Jurkat, Clone E6-1 (cell line): ENCODE measurements at places on chromosomes 5 and 9.
A peak's percentile ranks its signal among the peaks of the same experiment; 100 is the strongest.

DNA sequence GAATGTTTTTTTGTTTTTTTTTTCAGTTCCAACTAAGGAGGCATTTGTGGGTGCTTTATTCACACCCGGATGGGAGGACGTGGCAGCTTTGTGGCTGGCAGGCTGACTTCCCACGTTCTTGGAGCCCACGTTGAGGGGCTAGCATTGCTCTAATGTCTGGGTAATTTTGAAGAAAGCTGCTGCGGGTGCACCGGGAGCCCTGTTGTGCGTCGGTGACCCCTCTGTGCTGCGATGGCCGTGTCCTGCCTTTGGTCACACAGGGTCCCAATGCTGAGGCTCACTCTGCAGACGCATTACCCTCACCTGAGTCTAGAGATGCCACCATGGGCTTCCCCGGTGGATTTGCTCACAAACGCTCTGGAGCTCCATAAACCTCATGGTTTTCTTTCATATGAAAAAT is 34.2 kb downstream of the NDUFS6 start:
- DNase-seq: no peak

DNA sequence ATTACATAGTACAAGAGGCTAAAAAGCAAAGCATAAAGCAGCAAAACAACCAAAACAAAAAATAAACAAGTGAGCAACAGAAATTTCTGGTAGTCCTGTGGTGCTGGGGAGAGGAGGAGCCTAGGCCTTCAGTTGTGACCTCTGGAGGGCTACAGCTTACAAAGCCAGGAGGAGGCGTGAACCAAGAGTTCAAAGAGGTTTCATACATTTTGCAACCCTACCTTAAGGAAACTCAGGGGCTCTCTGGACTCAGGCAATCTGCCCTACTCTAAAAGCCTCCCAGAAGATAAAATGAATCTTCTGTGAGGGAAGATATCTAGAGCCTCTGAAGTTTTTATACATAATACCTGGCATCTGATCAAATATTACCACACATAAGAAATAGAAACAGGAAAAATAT is 187.4 kb downstream of the AGTPBP1 start:
- DNase-seq: no peak

- DNase-seq: no peak
Measured at GRCh38 chr5:121816164-121816563, 35.5 kb upstream of the FTMT start.

- DNase-seq: no peak
Measured at GRCh38 chr9:99680191-99680590, 141.5 kb upstream of the NR4A3 start.

- no peak for DNase-seq
Measured at GRCh38 chr9:117343427-117343826, 71.4 kb downstream of the ASTN2 start.

- no peak for DNase-seq
Measured at GRCh38 chr5:2093859-2094615, 211.3 kb upstream of the IRX4 start.

GRCh38 chr5:5675511-5675910 is 253.0 kb downstream of the ICE1 start:
- no peak for DNase-seq

DNA sequence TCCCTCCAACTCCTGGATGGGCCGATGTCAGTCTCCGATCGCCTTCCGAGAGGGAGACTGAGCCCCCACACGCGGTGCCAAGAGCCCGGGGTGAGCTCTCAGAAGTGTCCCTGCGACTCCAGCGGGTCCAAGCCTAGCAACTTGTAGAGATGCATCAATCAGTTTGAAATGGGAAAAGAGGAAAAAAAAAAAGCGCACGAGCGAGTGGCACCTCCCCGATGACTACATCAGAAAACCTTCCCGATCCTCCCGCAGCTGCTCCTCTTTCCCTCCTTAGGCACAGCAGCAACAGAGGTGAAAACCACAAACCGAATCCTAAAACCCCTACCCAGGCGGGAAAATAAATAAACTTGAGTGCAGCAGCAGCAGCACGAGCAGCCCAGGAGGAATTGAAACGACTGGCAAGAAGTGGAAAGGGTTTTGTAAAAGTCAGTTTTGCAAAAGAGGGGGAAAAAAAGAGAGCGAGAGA is 1.0 kb upstream of the EFNA5 start:
- DNase-seq: no peak

- DNase-seq: no peak
Measured at GRCh38 chr9:12964271-12964670, 189.5 kb downstream of the LURAP1L start.

DNA sequence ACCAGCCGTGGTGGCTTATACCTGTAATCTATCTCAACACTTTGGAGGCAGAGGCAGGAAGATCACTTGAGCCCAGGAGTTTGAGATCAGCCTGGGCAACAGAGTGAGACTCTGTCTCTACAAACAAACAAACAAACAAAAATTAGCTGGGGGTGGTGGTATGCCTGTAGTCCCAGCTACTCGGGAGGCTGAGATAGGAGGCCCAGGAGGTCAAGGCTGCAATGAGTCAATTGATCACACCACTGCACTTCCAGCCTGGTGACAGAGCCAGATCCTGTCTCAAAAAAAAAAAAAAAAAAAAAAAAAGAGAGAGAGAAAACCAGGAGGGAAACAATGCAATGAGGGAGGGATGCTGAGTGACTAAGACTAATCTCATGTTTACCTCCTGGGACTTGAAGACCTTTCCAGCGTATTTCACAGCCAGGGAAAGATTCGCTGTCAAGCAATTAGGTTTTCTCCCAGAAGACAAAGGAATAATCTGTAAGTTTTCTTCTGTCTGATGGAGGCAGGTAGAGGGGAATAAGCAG is 51.1 kb upstream of the MIER3 start:
- DNase-seq: no peak

DNA sequence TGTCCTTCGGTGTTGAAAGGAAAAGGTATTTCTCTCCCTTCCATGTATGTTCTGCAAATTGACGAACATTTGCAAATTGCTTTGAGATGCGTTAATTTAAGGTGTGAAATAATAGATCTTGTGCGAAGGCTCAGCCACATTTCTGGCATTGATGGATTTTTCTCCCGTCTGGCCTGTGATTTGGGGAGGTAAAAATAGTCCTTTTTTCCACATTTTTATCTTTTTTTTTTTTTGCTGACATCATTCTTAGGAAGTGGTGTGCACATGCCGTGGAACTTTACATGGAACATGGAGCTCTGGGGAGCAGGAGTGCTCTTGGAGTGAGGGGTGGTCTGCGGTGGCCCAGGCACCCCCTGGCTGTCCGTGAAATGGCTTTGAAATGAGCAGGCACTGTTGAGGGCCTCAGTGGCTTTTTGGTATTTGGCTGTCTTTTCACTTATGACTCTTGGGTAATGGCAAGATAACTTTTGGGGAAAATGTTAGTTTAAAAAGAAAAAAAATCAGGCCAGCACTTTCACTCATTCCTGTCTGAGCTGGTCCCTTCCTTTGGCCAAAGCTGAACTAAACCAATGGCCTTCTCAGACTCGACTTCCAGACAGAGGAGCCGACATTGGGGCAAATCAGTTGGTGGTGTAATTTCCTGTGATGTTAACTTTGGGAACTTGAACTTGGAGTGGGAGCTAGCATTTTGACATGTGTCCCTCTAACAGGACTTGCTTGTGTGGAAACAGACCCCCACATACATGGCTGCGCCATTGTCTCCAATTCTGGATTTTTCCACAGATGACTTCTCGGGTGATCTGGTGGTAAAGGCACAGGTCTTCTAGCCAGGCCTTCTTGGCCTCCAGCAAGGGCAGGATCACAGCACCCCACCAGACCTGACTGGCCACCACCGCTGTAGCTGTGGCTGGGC is 4.2 kb downstream of the NEK6 start:
- DNase-seq: no peak

DNA sequence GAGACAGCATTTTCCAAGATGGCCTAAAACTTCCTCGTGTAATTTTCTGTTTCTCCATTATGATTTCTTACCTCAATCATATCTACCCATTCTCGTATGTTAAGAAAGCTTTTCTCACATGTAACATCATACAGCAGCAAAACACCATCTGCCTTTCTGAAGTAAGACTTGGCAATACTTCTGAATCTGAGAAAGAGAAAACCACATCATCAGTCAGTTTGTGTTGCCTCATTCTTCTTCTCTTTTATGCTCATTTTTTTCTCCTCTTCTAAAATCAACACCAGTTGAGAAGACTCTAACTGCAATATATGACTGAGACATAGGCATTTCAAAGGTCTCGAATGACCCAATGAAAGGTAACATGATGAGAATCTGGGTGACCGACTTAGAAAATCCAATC is 66.0 kb downstream of the RASEF start:
- DNase-seq: peak; percentile 12

DNA sequence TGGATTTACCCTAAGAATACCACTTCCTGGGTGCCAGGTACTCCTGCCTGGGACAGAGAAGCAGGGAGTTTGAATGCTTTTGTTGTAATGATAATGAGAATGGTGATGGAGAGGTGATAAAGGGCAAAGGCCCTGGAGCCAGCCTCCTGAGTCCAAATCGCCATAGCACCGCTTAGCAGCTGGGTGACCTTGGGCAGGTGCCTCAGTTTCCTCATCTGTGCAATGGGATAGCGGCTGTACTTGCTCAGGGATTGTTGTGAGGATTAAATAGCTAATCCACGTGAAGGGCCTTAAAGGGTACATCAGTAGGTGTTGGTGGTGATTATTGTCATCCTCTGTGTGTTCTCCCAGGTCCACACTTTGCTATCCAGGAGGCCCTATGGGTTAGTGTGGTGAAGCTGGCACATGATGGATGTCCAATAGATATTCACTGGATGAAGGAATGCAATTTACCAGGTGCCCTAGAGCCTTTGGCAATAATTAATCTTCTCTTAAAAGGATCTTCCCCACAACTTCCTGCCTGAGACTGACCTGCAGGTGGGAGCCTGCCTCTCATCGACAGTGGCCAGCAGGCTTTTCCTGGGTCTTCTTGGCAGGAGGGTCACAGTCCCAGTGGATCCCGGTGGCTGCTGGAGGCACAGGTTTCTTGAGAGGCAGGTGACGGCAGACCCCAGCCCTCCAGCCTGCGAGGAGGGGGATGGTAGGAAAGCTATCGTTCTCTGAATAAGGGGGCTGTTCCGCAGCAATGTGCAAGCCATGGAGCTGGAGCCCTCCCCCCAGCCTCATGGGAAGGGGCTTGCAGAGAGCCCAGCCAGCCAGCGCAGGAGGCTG is 160.2 kb downstream of the MACROH2A1 start:
- DNase-seq: no peak

DNA sequence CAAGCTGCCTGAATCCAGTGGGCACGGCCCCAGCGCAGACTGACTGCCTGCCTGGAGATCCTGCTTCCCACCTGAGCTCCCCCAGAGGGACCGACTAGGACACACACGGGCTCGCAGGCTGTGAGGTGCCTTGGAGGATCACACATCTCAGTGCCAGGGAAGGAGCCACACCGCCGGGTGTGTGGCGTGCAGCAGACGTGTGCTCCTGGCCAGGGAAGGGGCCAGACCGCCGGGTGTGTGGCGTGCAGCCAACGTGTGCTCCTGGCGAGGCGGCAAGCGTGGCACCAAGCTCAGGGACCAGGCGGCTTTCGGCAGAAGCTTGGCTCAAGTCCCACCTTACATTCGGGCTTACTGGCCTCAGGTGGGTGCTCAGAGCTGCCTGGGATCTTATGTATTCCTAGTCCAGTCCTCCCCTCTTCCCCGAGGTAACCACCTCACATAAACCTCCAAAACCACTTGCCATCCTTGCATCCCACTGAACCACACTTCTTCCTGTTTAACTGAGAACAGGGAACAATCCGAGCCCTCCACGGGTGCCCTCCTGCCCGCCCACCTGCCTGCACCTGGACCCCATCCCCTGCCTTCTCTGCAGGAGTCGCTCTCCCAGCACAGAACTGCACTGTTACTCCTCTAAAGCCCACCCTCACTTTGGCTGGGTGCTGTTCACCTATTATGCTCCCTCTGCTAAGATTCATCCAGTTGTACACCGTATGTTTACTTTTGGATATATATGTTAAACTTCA is 22.4 kb upstream of the MRNIP start:
- no peak for DNase-seq

DNA sequence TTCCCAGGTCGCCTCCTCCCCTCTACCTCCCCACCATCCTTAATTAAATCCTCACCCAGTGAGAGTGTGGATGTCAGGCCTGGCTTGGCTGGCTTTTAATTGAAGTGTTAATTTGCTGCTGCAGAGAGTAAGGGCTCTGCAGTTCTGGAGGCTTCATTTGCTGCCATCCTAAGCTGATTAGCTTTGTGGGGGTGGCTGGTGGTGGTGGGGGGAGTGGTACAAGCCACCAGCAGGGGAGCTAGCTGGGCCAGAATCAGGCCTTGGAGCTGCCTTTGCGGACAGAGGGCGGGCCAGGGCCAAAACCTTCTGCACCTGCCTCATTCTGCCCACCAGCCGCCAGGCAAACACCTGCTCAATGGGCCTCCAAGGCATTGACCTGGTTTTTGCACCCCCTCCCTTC is 26.8 kb upstream of the TIFAB start:
- no peak for DNase-seq

DNA sequence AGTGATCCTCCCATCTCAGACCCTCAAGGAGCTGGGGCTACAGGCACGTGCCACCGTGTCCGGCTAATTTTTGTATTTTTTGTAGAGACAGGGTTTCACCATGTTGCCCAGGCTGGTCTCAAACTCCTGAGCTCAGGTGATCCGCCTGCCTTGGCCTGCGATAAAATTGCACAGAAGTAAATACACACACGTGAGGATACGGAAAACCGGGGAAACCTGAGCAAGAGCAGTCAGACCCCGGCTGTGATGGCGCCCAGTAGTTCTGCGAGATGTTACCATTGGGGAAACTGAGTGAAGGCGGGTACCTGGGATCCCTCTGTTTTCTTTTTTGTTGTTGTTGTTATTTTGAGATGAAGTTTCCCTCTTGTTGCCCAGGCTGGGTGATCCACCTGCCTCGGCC is 114.9 kb downstream of the C9orf50 start:
- no peak for DNase-seq

DNA sequence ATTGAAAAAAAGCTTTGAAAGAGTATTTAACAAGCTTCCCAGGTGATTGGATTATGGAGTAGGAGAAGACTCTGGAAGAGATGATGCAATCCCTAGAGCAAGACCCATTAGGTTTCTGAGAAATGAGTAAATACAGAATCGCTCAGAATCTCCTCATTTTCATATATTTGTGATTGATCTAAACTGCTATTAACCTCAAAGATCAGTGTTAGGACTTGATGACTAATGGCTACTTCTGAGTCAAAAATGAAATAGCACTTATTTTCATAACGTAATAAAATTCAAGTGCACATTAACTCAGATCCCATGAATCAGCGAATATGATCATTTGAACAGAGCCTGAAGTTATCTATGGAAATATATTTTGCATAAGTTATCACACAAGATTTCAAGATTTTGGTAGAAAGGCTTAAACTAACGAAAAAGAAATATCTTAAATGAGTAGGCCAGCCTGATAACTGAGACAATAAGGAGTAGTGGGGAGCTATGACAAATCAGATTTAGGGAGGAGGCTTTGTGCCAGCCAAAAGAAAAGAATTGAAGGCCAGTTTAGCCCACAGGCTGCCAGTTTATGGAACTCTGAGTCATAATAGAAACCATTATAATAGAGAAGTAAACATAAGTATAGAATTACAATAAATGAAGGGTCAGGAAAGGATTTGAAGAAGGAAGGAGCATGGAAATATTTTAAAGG is 106.7 kb upstream of the OSMR start:
- no peak for DNase-seq

- DNase-seq: no peak
Measured at GRCh38 chr5:93240228-93240834, 340.7 kb downstream of the NR2F1-AS1 start.

GRCh38 chr5:56638061-56638621 is 177.2 kb upstream of the MAP3K1 start:
- DNase-seq: no peak

GRCh38 chr5:140565024-140565779 is 574 bp downstream of the SLC35A4 start:
- DNase-seq: no peak
